ENCODE measurements at places on chromosomes 2 and 18. TPM values are rescaled to one million over a fixed set of nuclear protein-coding genes. Genes with fewer than 3 reads are reported as not detected.
A peak's percentile ranks its signal among the peaks of the same experiment; 100 is the strongest.

DNA sequence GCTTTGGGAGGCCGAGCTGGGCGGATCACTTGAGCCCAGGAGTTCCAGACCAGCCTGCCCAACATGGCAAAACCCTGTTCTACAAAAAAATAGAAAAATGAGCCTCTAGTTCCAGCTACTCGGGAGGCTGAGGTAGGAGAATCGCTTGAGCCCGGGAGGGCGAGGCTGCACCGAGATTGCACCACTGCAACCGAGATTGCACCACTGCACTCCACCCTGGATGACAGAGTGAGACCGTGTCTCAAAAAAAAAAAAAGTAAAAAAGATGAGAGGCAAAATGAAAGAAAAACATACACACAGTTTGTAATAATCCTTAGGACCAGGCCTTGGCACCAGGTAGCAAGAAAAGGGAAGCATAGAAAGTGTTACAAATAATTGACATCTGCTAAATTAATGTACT is 22.0 kb downstream of the RBM43 start:
- no peak overlapping the region for H3K4me3 ChIP-seq
- no peak overlapping the region for H3K27ac ChIP-seq
- H3K27me3 ChIP-seq, result no peaks in the 10 kb centered on the region
- no peaks in the 10 kb centered on the region for H3K36me3 ChIP-seq
- DNase-seq, result no peak

- peaks cover 10% of the 10 kb centered on the region for H3K4me1 ChIP-seq
- no peak overlapping the region for H3K27ac ChIP-seq
- DNase-seq, result no peak
- H3K27me3 ChIP-seq, result no peaks in the 10 kb centered on the region
These were observed 33.7 kb downstream of the LANCL1 start for GRCh38 chr2:210442878-210443277.

GRCh38 chr2:66570471-66570870 is 135.5 kb downstream of the MEIS1 start:
- no peak overlapping the region for H3K27ac ChIP-seq
- H3K4me1 ChIP-seq, result peaks cover 7% of the 10 kb centered on the region
- H3K4me3 ChIP-seq, result no peak overlapping the region
- DNase-seq, result no peak
- H3K27me3 ChIP-seq, result peaks cover 42% of the 10 kb centered on the region
- H3K36me3 ChIP-seq, result no peaks in the 10 kb centered on the region

GRCh38 chr2:54979321-54980044 is 70.8 kb downstream of the RTN4 start:
- no peak overlapping the region for H3K27ac ChIP-seq
- DNase-seq, result no peak
- no peaks in the 10 kb centered on the region for H3K27me3 ChIP-seq
- H3K36me3 ChIP-seq, result peaks cover 20% of the 10 kb centered on the region

DNA sequence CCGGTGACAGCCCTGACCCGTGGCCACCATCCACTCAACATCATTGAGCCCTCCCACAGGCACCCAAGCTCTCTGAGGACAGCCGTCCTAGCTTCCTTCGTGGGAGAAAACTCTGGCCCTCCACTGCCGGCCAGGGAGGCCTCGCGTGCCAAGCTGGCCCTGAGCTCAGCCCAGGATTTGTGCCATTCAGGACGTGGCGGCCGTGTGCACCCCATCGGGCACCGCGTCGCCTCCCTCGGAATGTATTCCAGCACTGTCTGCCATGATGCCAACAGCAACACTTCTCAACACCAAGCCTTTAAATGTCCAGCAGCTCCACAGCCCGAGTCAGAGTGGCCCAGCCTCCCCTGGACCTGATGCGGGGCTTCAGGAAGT is 35.7 kb downstream of the ZNF516 start:
- peaks cover 24% of the 10 kb centered on the region for H3K4me1 ChIP-seq
- DNase-seq, result no peak
- no peaks in the 10 kb centered on the region for H3K27me3 ChIP-seq
- H3K4me3 ChIP-seq, result no peak overlapping the region
- H3K27ac ChIP-seq, result no peak overlapping the region

ERBB4 gene
- not detected for total RNA-seq

ASB18 gene
- not detected for total RNA-seq

AQP12B gene
- not detected for total RNA-seq

GRCh38 chr2:15912203-15912602 is 28.1 kb upstream of the MYCN start:
- no peaks in the 10 kb centered on the region for H3K36me3 ChIP-seq
- no peak for DNase-seq
- no peak overlapping the region for H3K27ac ChIP-seq
- H3K27me3 ChIP-seq, result peaks cover 13% of the 10 kb centered on the region

SERPINB5 gene
- not detected for total RNA-seq

- H3K27me3 ChIP-seq, result peaks cover 4% of the 10 kb centered on the region
- no peaks in the 10 kb centered on the region for H3K36me3 ChIP-seq
- no peaks in the 10 kb centered on the region for H3K4me1 ChIP-seq
- no peak overlapping the region for H3K4me3 ChIP-seq
These were observed 9.1 kb downstream of the KCNF1 start for GRCh38 chr2:10920764-10921388.

- H3K27me3 ChIP-seq, result peaks cover 94% of the 10 kb centered on the region
- H3K36me3 ChIP-seq, result peaks cover 4% of the 10 kb centered on the region
- H3K4me1 ChIP-seq, result peaks cover 26% of the 10 kb centered on the region
- H3K4me3 ChIP-seq, result no peak overlapping the region
These were observed 1.8 kb downstream of the HOXD13 start for GRCh38 chr2:176094349-176094748.

DNA sequence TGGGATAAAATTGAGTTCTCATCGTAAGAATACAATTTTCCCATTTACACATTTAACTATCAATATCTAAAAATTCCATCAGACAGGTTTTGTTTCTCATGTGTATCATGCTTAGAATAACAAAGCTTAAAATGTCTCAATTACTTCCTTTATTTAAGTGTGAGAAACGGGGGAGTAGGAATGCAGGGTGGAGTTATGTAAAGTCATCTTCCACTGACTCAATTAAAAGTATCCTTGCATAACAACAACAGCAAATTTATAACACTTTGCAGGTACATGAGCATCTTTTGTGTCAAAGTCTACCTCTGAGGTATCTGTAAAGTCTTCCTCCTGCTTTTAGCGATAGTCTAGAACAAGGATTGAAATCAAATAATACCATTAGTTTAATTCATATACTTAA is 327.1 kb downstream of the EPHA4 start:
- DNase-seq, result no peak
- H3K27ac ChIP-seq, result no peak overlapping the region
- no peaks in the 10 kb centered on the region for H3K36me3 ChIP-seq
- no peaks in the 10 kb centered on the region for H3K4me1 ChIP-seq
- H3K4me3 ChIP-seq, result no peak overlapping the region
- no peaks in the 10 kb centered on the region for H3K27me3 ChIP-seq

TYW5 gene
- 10.1 TPM for total RNA-seq

- peaks cover 7% of the 10 kb centered on the region for H3K36me3 ChIP-seq
- peaks cover 13% of the 10 kb centered on the region for H3K4me1 ChIP-seq
- peak overlapping the region; percentile 62 for H3K27ac ChIP-seq
- DNase-seq, result no peak
- no peak overlapping the region for H3K4me3 ChIP-seq
- no peaks in the 10 kb centered on the region for H3K27me3 ChIP-seq
These were observed 121.2 kb downstream of the ZAP70 start for GRCh38 chr2:97834610-97835009.

GRCh38 chr2:207914716-207915115 is 110.6 kb downstream of the PLEKHM3 start:
- no peak for DNase-seq
- H3K27me3 ChIP-seq, result no peaks in the 10 kb centered on the region
- peaks cover 13% of the 10 kb centered on the region for H3K36me3 ChIP-seq
- no peak overlapping the region for H3K4me3 ChIP-seq
- H3K27ac ChIP-seq, result no peak overlapping the region
- H3K4me1 ChIP-seq, result no peaks in the 10 kb centered on the region

DNA sequence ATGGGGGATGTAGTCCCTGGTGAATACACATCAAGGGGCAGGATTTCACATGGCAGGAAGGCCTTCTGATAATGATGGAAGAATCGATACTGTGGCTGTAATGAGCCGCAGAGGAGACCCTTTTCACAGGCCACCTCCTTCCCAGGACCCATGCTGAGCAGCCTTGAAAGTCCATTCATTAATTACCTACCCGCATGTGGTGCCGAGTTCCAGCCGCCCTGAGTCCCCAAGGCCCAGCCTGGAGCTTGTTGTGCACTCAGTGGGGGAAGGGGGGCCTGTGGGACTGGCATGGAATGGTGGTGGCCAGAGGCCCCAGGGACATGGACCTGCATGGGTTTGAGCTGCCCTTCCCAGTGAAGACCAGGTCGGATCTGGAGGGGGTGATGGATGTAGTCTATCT is 25.5 kb downstream of the ASB18 start:
- no peak for DNase-seq
- H3K27ac ChIP-seq, result no peak overlapping the region
- no peak overlapping the region for H3K4me3 ChIP-seq
- H3K27me3 ChIP-seq, result peaks cover 65% of the 10 kb centered on the region
- H3K36me3 ChIP-seq, result no peaks in the 10 kb centered on the region
- H3K4me1 ChIP-seq, result peaks cover 3% of the 10 kb centered on the region

GRCh38 chr2:55097461-55098410 is 47.5 kb upstream of the RTN4 start:
- H3K27ac ChIP-seq, result no peak overlapping the region
- no peak overlapping the region for H3K4me3 ChIP-seq
- DNase-seq, result no peak
- H3K36me3 ChIP-seq, result peaks cover 3% of the 10 kb centered on the region

LIMS2 gene
- 15.8 TPM for total RNA-seq

GRCh38 chr2:42071791-42072190 is 24.0 kb downstream of the PKDCC start:
- H3K36me3 ChIP-seq, result no peaks in the 10 kb centered on the region
- H3K4me3 ChIP-seq, result no peak overlapping the region
- H3K27ac ChIP-seq, result no peak overlapping the region
- no peak for DNase-seq
- peaks cover 23% of the 10 kb centered on the region for H3K27me3 ChIP-seq
- no peaks in the 10 kb centered on the region for H3K4me1 ChIP-seq

DNA sequence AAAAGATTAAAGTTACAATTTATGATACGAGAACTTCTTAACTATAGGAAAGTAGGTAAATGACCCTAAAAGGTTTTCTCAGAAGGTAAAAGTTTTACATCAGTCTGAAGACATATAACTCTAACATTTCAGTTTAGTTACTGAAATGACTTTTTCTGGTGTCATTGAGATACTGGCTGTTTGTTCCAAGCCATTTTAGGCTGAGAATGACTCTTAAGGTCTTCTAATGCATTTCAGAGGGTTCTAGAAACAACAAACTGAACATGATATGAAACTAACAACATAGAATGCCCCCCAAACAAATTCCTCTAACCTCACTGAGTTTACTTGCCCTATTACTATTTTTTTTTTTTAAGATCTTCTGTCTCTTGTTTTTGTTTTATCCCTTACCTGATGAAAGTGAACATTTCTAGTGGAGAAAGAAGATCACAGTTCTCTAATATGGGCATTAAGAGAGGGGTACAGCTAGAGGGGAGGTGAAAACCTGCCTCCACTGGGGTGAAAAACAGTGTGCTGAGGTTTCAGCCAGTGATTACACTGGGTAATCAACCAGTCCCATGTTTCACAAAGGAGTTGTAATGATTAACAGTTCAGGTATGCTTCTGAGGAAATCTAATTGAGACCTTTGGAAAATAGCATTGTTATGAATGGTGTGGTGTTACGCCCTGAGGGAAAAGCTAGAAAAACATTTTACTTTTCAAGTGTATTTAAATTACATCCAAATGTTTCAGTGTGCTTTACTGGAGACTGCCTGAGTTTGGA is 11.2 kb downstream of the NABP1 start:
- no peak overlapping the region for H3K4me3 ChIP-seq
- H3K27ac ChIP-seq, result peak overlapping the region; percentile 63
- no peak for DNase-seq
- H3K27me3 ChIP-seq, result no peaks in the 10 kb centered on the region
- H3K4me1 ChIP-seq, result peaks cover 57% of the 10 kb centered on the region

DNA sequence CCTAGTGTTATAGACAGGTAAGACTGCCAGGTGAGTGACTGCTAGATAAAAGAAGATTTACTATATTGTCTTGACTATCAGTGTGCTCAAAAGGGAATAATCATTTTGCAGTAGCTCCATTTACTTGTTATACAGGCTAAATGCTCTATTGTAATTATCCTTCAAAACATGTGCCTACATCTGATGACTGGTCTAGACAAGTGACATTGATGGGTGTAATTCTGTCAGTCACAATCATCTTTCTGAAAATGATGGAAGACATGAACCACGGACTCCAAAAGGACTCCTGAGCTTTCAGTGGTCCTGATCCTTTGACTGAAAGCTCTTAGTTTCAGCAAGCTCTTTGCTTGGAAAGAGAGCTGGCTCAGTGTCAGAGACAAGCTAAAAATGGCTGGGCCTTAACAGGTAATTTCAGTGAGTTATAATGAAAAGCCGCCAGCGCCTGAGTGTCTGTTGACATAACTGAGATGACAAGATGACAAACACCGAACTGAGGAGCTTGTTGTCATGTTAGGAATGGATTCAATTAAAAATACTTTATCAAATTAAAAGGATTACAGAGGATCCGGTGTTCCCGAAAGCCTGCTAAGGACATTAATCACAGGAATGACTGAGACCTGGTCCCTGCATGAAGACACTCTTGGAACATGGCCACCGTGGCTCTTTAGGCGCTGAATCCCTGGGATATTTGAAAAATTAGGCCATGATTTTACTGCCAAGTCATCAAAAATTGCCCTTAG is 141.7 kb downstream of the CMPK2 start:
- peaks cover 5% of the 10 kb centered on the region for H3K27me3 ChIP-seq
- no peak for DNase-seq
- H3K4me1 ChIP-seq, result no peaks in the 10 kb centered on the region

DNA sequence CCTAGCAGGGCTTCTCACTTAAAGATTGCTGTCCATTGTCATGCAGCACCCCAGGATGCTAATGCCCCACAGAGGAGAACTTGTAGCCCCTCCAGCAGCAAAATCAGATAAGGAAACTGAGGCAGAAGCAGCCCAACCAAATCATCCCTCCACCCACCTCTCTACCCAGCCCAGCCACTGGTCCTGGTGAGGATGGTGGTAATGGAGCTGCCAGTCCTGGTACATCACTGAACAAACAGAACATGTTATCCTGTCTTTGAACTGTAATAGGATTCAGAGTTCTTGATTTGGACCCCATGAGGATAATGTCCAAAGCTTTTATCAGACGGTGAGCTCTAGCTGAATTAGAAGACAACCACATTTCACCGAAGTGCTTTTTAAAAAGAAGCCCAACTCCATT is 113.2 kb downstream of the MRO start:
- DNase-seq, result no peak
- H3K27me3 ChIP-seq, result no peaks in the 10 kb centered on the region
- no peaks in the 10 kb centered on the region for H3K36me3 ChIP-seq
- H3K27ac ChIP-seq, result no peak overlapping the region
- H3K4me1 ChIP-seq, result no peaks in the 10 kb centered on the region

- H3K4me1 ChIP-seq, result no peaks in the 10 kb centered on the region
- no peak overlapping the region for H3K4me3 ChIP-seq
- H3K27me3 ChIP-seq, result no peaks in the 10 kb centered on the region
- no peak overlapping the region for H3K27ac ChIP-seq
These were observed 82.3 kb upstream of the CDC42EP3 start for GRCh38 chr2:37753758-37754157.

GALR1 gene
- not detected for total RNA-seq

DNA sequence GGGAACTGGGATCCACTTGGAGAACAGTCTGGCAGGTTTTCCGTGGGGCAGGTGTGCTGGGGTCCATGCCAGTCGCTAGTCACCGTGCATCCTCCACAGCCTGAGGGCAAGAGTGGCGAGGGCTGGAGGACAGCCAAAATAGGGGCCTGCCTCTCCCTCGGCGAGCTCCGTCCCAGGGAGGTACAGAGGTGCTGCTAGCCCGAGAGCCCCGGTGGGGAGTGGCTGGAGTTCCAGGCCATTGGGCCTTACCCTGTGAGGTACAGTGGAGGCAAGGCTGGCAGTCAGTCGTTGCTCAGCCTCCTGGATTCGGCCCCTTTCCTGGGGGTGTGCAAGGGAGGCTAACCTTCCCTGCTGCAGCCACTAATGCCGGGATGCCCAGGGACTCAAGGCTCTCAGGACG is 406.6 kb downstream of the CMPK2 start:
- H3K27ac ChIP-seq, result no peak overlapping the region
- DNase-seq, result no peak
- H3K27me3 ChIP-seq, result no peaks in the 10 kb centered on the region
- H3K4me1 ChIP-seq, result no peaks in the 10 kb centered on the region
